ENCODE measurements at places on chromosomes 12 and 14.
A peak's percentile ranks its signal among the peaks of the same experiment; 100 is the strongest.

- no peak for DNase-seq
Observed at GRCh38 chr14:50541159-50541567, 8.8 kb upstream of the MAP4K5 start.

GRCh38 chr12:50102131-50102531 is 1.7 kb upstream of the GPD1 start:
- no peak for DNase-seq

GRCh38 chr12:104314242-104314614 is 10.7 kb downstream of the EID3 start:
- DNase-seq: no peak

DNA sequence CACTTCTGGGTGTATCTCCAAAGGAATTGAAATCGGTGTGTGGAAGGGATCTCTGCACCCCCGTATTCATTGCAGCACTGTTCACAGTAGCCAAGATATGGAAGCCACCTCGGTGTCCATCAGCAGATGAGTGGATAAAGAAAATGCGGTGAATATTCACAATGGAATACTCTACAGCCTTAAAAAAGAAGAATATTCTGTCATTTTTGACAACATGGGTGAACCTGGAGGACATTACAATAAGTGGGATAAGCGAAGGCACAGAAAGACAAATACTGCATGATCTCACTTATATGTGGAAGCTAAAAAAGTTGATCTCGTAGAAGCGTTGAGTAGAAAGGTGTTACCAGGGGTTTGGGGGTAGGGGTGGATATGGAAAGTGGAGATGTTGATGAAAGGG is 111.9 kb downstream of the BEGAIN start:
- no peak for DNase-seq

GRCh38 chr14:84482256-84483071 is 1047.5 kb upstream of the FLRT2 start:
- DNase-seq: peak; percentile 97

DNA sequence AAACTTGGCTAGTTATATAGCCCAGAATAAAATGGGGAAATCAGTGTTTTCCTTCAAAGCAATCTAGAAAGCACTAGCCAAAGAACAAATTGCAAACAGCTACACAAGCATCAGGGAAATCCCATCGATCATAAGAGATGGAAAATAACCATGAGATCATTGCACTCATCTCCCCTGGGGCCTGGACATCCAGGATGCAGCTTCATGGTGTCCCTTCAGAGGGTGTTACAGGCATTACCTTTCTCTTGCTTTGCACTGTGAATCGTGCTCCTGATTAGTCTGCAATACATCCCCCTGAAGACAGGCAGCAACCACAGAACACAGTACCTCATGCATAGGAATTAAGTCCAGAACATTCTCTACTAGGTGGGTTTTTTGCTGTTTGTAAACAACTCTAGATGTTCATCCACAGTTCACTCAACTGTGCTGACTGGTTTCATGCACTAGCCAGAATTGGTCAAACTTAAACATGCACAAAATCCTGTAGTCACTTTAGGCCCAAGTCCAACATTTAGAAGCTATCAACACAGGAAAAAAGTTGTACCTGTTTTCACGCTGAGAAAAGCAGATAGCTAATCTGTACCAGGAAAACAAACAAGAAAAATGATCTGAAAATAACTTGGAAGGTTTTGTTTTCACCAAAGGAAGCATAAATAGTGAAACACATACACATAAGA is 120.1 kb downstream of the ZFP36L1 start:
- DNase-seq: no peak

DNA sequence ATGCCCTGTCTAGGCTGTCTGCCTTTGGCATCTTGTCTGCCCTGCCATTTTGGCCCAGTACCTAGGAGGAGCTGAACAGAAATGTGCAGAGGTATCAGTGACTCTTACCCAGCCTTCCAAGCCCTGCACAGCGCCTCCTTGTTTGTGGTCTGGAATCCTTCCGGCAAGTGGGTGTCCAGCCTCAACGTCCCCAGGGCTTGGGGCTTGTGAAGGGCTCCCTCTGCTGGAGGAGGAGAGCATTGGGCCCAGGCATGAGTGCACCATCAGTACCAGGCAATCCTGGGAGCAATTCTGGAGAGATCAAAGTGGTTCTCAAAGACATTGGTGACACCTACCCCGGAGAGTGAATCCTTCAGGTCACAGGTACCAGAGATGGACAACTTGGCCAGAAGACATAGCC is 2.4 kb upstream of the TCL1B start:
- DNase-seq: peak; percentile 65

GRCh38 chr14:65934070-65934435 is 521.5 kb downstream of the FUT8 start:
- DNase-seq: no peak

DNA sequence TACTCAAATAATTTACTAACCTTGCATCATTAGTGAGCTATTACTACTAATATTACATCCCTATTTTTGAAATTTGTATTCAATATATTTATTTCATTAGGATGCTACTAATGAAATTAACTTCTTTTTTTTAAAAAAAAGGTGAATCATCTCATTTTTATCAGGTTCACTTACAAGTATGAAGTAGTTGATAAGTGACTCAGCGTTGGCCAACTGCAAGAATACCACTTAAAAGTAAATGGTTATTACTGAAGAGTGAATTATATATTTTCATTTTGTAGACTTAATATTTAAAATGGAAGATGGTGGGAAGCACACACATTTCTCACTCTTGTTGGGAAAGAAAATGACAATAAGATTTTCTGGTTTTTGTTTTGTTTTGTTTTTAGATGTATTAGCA is 19.6 kb downstream of the OR4N2 start:
- DNase-seq: no peak

GRCh38 chr12:4595881-4596280 is 33.9 kb downstream of the DYRK4 start:
- no peak for DNase-seq

GRCh38 chr14:101704140-101704539 is 57.4 kb upstream of the PPP2R5C start:
- DNase-seq: no peak

- DNase-seq: no peak
Observed at GRCh38 chr12:62481843-62482540, 15.4 kb downstream of the MON2 start.

DNA sequence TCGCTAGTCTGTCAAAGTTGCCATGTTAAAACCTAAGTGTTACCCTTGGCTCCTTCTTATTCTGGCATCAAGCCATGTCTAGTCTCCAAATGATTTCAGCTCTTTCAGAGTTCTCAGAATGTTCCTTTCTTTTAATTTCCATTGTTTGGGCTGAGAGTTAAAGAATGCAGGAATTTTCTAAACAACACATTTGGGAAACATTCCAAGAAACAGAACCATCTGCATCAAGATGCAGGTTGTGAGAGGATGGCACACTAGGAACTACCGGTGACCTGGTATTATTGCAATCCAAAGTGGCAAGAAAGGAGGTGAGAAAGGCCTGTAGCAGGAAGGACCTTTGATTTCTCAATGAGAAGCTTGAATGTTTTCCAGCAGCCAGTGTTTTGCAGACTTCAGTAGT is 30.1 kb downstream of the SLC35F4 start:
- DNase-seq: no peak

DNA sequence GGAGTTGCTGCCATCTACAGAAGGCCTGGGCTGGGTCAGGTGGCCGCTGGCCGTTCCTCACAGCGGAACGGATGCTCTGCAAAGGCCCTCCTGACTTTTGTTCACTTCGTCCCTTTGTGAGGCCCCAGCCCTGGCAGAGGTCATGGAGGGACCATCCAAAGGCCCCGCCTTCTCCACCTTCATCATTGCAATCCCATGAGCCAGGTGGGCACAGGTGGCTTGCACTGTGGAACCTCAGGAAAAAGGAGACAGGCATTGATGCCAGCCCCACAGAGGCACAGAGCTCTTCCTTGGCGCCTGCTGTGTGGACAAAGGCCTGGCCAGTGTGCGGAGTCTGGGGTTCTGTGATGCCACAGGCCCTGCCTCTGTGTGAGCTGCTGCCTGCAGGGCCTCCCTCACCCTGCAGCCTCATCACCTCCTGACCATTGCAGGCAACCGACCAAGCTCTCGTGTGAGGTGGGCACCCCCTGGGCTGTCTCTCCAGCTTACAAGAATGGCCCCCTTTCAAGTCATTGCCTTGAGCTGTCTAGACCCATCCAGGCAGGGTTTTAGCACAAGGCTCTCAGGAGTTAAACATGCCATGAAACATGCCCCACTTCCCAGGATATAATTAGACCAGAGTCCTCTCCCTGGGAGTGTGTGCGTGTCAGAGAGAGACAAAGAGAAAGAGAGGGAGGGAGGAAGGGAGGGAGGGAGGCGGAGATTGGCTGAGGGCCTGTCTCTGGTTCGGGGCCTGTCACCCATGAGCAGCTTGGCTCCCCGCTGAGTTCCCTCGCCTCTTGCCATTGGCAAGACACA is 19.3 kb downstream of the NFKBIA start:
- peak; percentile 75 for DNase-seq

- DNase-seq: no peak
Observed at GRCh38 chr12:100251917-100252316, 15.0 kb downstream of the DEPDC4 start.

DNA sequence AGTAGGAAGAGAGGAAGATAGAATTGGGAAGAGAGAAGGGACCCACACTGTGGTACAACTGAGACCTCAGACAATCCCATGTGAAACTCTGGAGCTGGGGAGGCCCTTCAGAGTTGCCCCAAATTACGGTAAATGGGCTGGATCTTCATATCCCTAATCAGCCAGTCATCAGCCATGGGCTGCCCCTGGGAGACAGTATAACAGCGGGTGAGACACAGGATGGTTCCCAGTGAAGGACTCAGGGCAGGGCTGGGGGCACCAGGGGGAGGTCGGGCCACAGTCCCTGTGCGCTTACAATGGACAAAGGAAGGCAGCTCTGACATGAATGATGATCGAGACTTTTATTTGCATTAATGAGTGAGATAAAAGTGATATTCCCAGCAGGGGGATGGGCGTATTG is 74.2 kb upstream of the BDKRB2 start:
- no peak for DNase-seq
